ENCODE measurements at places on chromosomes 4 and X.

DNA sequence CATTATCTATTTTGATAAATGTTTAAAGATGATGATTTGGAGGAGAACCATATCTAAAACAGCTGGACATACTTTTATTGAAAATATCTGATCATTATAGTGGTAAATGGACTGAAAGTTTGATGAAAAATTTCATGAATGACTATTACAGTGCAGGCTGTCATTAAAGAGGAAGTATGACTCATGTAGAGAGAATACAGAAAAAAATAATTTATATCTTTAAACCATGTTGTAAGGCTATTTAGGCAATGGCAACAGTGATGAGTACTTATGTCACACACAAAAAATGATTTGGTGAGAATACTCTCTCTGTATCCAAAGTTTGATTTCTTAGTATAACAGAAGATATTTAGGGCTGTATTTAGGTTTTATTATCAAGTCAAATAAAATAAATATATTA is 3.9 kb upstream of the GLRB start:
- no peak for DNase-seq

- DNase-seq: no peak
Observed at GRCh38 chr4:18012134-18012806, 9.3 kb downstream of the LCORL start.

GRCh38 chr4:5710065-5710960 is 688 bp upstream of the EVC start:
- no peak for DNase-seq

DNA sequence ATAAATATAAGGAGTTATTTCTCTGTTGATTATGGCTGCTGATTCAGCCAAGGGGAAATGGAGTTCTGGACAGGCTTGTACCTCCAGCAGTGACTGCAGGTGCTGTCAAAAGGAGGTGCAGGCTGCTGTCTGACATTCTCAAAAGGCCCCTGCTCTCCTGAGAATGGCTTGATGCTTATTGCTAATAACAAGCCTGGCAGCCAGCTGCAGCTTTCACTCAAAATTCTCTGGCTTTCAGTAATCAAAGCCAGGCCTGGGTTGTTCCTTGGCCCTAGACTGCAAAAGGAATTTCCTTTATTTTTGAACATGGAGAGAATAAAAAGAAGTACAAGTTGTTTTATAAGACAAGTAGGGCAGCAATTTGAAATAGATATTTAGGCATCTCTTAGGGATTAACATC is 575.9 kb downstream of the MID1IP1 start:
- DNase-seq: no peak

DNA sequence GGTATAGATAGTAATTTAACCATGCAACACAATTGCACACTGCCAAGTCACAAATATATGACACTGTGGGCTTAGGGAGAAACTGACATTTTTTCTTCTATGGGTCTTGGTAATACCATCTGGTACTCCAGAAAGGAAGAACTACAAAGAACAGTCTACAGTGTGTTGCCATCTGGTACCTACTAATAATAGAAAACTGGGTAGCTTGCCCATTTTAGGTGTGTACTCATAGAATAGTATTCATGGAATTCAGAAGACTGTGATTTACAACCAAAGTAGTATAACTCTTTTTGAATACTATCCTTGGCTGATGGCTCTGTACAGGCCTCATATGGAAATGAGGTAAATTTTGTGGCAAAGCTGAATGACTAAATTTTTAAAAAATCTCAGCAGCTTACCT is 132.6 kb upstream of the RPS6KA6 start:
- DNase-seq: no peak

DNA sequence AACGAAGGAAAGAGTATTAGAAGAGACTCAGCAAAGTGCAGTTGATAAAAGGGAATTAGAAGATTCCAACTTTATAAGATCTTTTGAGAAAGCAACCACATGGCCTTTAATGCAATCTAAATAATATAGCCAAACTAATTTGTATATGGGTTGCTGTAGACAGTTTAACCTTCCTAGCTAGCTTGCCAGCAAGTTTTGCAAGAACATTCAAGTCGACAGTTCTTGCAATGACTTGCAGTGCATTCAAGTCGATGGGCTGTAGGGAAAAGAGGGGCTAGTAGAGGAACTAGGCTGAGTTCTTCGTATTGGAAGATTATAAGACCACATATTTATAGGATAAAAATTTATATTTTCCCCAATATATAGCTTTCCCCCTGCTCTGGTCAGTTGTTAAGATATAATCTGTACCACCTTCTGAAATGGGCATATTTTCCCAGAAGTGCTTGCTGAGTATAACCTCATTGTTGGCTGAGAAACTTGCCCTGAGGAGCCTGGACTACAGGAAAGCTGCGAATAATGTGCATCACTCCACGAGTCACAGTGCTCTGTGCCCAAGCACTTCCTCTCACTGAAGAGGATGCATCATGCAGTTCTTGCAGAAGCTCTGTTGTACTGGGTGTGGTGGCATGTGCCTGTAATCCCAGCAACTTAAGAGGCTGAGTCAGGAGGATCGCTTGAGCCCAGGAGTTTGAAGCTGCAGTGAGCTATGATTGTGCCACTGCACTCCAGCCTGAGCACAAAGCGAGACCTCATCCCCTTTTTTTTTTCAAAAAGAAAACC is 56.7 kb downstream of the DOCK11 start:
- no peak for DNase-seq

- DNase-seq: no peak
Observed at GRCh38 chrX:53711436-53711835, 24.9 kb upstream of the HUWE1 start.

- no peak for DNase-seq
Observed at GRCh38 chr4:24056289-24056688, 166.4 kb upstream of the PPARGC1A start.

- no peak for DNase-seq
Observed at GRCh38 chr4:140130677-140131076, 23.3 kb downstream of the MAML3 start.

DNA sequence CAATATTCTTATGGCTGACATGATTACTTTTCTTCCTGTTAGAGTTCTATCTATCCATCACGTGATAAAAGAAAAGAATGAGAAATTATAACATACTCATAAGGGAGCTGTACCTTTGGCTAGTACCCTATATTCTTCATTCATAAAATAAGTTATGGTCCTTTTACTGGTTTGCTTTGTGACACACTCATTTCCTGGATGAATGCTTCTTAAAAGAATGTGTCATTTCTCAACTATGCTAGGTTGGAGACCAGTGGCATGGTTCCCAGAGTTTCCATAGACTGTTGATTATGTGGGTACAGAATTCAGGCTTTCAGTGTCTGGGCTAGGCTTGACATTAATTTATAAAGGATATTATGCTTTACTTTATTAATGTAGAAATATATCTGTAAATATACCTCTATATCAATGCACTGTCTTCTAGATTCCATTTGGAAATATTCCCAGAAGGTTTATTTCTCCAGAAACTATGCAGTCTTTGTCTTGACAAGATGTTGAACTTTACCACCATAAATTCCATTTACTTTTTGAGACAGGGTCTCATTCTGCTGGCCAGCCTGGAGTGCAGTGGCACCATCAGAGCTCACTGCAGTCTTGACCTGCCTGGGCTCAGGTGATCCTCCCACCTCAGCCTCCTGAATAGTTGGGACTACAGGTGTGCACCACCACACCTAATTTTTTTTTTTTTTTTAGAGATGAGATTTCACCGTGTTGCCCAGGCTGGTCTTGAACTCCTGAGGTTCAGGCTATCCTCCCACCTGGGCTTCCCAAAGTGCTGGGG is 23.8 kb downstream of the NUDT6 start:
- no peak for DNase-seq

- no peak for DNase-seq
Observed at GRCh38 chr4:1295405-1296055, 5.8 kb downstream of the MAEA start.

- DNase-seq: no peak
Observed at GRCh38 chr4:14184265-14184664, 556.7 kb upstream of the BOD1L1 start.

DNA sequence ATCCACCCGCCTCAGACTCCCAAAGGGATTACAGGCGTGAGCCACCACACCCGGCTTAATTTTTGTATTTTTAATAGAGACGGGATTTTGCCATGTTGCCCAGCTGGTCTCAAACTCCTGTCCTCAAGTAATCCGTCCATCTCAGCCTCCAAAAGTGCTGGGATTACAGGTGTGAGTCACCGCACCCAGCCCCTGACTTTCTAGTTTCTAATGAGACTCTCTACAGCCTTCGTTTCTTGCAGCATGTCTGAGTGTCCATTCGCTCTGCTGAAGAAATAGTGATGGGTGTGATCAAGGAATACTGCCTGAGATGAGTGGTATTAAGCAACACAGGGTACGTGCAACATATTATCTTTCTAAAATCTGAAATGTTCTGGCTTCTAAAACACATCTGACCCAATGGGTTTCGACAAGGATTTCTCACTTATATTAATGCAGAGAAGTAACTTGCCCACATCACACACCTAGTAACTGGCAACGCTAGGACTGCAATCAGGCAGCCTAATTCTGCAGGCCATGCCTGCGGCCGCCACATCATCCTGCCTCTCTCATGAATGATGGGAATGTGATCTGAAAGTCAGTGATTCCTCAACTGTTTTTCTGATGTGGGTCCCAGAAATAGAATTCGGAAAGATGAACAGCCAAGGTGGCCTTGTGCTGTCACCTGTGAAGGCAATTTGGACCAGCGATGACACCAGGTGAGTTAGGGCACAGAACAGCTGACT is 74.3 kb downstream of the RBM47 start:
- no peak for DNase-seq

DNA sequence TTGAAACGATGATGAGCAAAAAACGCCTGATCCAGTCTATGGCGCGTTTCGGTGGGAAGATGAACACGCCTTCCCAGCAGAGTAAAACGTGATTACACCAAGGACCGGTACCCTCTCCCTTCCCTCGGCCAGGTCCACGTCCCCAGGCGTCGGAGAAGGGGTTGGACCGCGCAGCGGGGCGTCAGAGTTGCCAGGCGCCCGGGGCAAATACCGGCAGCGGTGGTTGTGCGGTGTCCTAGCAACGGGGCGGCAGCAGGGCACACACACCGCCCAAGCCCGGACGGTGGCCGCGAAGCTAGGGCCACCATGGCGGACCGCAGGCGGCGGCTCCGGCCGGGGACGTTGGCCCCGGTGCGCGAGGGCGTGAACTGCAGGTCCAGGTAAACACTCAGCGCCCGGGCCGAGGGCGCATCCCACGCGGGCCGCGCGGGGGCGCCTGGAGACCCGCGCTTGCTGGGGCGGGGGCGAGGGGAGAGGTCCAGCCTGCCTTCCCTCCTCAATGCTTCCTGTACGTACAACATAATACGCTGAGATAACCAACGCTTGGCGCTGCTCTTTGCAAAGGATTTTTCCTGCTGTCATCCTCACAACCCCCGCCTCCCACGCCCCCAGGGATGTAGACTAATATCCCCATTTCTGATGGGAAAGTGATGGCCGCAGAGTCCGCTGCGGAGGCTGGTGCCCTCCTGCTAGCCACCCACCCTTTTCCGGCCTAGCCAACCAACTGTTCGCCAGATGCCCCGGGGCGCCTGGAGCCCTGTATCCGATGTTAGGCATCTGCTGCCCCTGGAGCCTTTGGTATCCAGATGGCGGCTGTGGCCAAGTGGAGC is at the start of gene FAM47E:
Gene FAM47E (plus strand): TSS at position 281 of the 830 bp plus-strand sequence. CDS start 26 bp downstream, at position 307.
- DNase-seq: peak; percentile 78

- no peak for DNase-seq
Observed at GRCh38 chrX:17081511-17081910, 135.1 kb downstream of the REPS2 start.

- no peak for DNase-seq
Observed at GRCh38 chr4:31692399-31692940, 972.3 kb downstream of the PCDH7 start.

- DNase-seq: no peak
Observed at GRCh38 chrX:131802836-131803626, 220.1 kb upstream of the STK26 start.

DNA sequence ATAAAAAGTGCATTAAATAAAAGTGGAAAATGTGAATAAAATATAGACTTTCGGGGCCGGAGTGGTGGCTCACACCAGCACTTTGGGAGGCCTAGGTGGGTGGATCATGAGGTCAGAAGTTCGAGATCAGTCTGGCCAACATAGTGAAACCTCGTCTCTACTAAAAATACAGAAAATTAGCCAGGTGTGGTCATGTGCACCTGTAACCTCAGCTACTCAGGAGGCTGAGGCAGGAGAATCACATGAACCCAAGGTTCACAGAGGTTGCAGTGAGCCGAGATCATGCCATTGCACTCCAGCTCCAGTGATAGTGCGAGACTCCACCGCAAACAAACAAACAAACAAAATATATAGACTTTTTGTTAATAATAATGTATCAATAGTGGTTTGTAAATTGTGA is 293.6 kb upstream of the TRAM1L1 start:
- DNase-seq: no peak

DNA sequence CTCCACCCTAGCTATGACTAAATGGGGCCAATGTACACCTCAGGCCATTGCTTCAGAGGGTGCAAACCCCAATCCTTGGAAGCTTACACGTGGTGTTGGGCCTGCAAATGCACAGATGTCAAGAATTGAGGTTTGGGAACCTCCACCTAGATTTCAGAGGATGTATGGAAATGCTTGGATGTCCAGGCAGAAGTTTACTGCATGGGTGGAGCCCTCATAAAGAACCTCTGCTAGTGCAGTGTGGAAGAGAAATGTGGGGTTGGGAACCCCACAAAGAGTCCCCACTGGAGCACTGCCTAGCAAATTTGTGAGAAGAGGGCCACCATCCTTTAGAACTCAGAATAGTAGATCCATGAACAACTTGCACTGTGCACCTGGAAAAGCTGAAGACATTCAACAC is 284.1 kb downstream of the ANTXR2 start:
- DNase-seq: no peak

DNA sequence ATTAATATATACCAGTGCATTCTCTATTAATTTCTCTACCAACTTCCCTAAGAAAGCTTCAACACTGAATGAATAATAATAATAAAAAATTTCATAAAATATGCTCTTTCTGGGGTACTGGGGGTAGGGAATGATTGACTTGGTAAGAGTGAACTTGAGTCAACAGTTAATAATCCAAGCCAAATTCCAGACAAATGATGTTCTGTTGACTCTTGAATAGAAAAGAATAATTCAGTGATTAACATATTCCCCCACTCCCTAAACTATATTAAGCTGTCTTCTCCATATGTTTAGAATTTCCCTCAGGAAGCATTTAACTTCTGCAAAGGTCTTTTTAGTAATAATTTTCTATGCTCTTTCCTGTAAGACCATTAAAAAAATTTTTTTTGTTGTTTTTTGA is 12.3 kb downstream of the PGRMC2 start:
- DNase-seq: no peak

GRCh38 chr4:632196-632790 is 6.9 kb downstream of the PDE6B start:
- DNase-seq: no peak

GRCh38 chr4:155950461-155950860 is 3.2 kb downstream of the CTSO start:
- DNase-seq: no peak

All from NCI-H2029 (cell line).